ENCODE measurements at places on chromosomes 11 and 22.

GRCh38 chr11:28628412-28628811 is 520.2 kb downstream of the METTL15 start:
- DNase-seq, result no peak

DNA sequence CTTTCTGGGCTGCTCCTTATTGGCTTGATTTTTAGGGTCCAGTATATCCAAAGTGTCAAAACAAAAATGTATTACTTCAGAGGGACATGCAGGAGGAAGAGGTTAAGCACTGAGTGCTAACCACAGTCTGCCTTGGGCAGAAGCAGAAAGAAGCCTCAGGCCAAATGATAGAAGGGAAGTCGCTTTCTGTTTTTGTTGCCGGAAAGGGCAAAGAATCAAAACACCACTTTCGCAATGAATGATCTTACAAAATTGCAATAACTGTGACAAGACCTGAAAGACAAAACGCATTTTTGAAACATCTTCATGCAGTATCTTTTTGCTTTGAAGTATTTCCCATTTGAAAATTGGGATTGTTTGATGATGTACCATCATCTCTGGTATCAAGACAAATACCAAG is 70.1 kb upstream of the PICALM start:
- DNase-seq, result no peak

GRCh38 chr11:62593434-62594044 is 2.2 kb upstream of the TUT1 start:
- no peak for DNase-seq

GRCh38 chr11:95920460-95921105 is 3.3 kb downstream of the MTMR2 start:
- DNase-seq, result no peak

GRCh38 chr11:64056213-64056785 is 20.6 kb downstream of the FLRT1 start:
- no peak for DNase-seq

GRCh38 chr11:83574519-83574918 is 288.4 kb upstream of the CCDC90B start:
- no peak for DNase-seq

DNA sequence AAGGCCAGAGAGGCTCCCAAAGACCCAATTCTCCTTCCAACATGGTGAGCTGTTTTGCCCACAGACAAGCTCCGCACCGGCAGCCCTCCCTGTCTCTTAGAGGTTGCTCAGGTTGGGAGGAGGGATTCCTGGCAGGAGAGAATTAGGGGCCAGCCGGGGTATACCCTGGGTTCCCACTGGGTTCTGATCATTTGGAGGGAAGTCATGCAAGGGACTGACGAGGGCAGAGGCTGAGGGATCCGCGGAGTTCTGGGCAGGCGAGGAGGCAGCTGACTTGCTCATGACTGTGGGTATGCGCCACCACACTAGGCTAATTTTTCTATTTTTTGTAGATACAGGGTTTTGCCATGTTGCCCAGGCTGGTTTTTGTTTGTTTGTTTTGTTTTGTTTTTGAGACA is 4.6 kb downstream of the ST3GAL4 start:
- DNase-seq, result no peak

DNA sequence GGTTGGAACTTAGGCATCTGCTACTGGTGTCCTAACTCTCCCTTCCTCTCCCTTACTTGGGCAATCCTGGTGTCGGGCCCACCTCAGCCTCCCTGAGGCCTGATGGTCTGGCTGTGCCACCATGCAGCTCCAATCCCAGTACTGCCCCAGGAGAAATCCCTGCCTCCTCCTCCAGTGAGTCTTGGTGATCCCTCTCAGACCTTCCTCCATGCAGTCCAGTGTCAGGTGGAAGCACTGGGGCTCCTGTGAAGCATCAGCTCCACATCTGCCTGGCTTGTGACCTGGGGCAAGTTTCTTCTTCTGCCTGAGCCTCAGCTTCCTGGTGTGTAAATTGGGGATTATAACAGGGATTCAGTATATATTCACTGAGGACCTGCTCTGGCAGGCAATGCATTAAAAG is 1.8 kb upstream of the PELI3 start:
- DNase-seq, result no peak

DNA sequence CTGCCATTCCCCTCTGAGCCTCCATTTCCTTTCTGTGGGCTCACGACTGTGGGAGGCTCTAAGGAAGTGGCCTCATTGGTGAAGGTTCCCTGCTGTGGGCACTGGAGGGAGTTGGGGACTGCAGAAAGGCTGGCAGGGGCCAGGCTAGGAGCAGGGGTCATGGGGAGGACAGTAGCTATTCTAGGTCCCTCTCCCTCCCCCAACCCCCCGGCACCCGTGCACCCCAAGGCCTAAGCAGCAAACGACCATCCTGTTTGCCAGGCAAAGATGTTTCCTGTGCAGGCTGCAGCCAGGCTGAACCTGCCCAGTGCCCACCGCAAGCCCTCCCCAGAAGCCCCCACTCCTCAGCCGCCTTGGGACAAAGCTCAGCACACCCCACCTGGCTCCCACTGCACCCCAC is 189.4 kb downstream of the MN1 start:
- no peak for DNase-seq

- DNase-seq, result no peak
These were observed 153.0 kb upstream of the PITPNB start for GRCh38 chr22:28072066-28072465.
